Foreskin keratinocyte (primary cell): ENCODE measurements at places on chromosomes 4 and X. TPM values are rescaled to one million over a fixed set of nuclear protein-coding genes. Genes with fewer than 3 reads are reported as not detected.

AMTN gene
- not detected in 2 replicates for polyA plus RNA-seq

GAGE12H gene
- not detected in 2 replicates for polyA plus RNA-seq

PPP1R2C gene
- not detected in 2 replicates for polyA plus RNA-seq

DIPK2B gene
- not detected in 2 replicates for polyA plus RNA-seq

PROM1 gene
- polyA plus RNA-seq, result not detected in 2 replicates

- DNase-seq, result no peak
Observed at GRCh38 chr4:83208371-83209365, 75.9 kb downstream of the COQ2 start.

DNA sequence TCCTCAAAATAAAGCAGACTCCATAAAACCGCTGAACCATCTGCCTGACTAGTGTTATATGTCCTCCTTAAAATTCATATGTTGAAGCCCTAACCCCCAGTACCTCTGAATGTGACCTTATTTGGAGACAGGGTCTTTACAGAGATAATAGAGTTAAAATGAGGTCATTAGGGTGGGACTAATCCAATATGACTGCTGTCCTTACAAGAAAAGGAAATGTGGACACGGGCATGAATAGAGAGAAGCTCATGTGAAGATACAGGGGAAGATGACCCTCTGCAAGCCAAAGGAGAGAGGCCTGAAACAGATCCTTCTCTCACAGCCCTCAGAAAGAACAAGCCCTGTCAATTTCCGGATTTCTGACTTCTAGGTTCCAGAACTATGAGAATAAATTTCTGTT lies 82.0 kb upstream of the KLHL13 start:
- no peak for DNase-seq

DNA sequence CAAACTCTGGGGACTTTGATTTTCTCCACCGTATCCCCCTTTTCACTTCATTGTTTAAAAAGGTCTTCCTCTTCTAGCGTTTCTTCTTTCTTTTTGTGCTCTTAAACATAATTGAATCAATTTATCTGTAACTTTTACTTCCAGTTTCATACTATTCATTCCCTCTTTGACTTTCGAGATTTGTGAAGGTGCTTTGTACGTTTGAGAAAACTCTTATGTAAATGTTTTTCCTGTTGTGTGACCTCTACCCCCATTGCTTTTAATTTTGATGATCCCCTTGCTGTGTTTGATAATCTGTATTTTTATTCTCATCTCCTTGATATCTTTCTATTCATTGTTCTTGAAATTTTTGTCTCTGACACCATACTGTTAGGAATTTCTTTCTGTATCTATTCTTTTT lies 4.8 kb downstream of the USP38 start:
- DNase-seq, result no peak

- DNase-seq, result no peak
Observed at GRCh38 chr4:26985873-26986272, 125.2 kb downstream of the STIM2 start.

DNA sequence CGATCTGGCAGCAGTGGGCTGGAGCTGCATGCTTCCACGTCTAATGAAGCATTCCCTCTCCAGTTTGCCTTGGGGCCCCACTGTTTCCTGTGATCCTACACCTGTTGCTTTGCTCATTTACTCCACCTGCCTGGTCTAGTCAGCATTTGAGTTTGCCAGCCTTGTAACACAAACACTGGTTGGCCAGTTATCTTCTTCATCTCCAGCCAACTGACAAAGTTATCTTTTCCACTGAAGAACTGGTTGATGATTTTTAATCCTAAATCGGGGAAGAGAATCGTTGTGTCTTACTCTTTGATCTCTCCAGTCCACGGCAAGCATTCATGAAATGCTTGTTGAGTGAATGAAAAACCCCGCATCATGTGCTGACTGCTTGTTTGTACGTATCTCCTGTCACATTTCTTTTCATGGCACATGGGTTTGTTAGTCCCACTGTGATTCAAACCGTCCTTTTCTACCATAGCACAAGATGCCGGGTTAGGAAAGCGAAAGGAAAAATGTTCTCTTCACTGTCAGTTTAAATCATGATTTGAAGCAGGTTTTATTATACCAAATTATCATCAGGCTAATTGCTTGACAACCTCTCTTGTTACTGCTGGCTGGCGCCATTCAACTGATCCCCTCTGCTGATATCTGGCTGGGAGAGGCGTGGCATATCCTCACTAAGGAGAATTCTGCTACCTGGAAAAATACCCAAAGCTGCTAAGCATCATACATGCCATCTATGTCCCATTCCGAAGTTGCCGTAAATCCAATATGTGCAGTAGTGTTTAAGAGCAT lies 144.8 kb downstream of the SHROOM3 start:
- no peak for DNase-seq

GRCh38 chr4:74362347-74362746 lies 2.6 kb upstream of the EREG start:
- DNase-seq, result no peak

GRCh38 chr4:97081951-97082350 lies 1061.3 kb downstream of the STPG2 start:
- no peak for DNase-seq

DNA sequence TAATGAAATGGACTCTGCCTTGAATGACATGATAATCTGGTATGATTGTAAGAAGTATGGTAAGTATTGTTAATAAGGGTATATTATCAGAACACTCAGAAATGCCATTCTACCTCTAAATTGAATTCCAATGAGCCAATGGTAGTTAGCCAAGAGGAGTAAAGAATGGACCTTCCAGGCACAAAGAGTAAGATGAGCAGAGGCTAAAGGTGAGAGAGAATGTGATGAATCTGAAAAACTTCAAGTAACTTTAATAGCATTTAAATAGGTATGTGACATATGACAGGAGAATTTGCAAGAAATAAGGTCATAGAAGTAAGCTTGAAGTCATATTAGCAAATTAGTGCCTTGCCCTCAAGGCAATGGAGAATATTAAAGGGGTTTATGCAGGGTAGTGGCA lies 152.4 kb downstream of the BANK1 start:
- no peak for DNase-seq

DNA sequence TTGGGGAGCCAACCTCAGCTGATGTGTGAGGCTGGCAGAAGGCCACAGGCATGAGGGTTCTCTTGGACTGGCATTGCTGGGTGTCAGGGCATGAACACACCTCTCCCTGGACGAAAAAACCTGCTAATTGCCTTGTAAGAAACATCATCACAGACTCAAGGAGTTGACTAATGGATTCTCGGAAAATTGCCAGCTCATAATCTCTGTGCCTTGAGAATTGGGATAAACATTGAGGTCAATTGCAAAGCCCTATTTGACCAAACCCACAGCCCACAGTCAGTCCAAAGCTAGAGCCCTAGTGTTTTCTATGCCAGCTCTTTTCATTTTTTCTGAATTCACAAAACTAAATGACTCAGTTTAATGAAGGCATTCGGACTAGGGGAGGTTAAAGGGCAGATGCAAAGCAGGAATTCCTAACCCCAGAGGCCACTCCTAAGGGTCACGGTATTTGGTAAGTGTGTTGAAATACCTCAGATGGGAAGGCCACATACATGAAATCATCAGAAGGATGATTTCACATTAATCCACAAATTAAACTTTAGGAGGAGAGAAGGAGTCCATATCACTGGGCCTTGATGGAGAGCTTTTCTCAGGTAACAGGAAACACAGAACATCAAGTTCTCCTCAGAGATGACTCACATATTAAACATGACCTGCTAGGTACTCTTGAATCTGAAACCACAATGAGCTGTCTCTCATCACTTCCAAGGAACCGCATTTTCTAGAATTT lies 39.0 kb upstream of the RASL11B start:
- DNase-seq, result peak; percentile 95

DNA sequence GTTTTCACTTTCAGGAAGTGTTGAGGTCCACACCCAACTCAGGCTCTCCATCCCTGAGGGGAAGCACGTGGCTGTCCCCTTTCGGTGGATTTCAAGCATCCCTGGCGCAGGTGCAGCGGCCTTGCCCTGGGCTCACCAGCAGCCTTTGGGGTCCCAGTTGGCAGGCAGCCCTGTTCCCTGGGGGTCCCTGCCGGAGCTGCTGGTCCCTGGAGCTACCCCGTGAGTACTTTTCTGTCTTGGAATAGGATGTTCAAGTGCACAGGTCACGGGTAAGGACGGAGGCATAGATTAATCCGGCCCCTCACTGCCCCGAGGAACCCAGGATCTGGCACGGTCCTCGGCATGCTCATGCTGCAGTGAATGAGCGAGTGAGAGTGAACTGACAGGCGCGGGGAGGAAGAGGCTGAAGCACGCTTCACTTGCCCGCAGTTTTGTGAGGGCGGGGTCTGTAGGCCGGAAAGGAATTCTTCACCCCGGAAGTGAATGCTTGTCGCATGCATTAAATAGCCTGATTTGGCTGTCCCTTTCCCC lies 117.2 kb upstream of the FAT1 start:
- no peak for DNase-seq

GRCh38 chr4:123449362-123449761 lies 52.8 kb downstream of the SPRY1 start:
- no peak for DNase-seq

- no peak for DNase-seq
Observed at GRCh38 chr4:23001478-23001877, 308.7 kb downstream of the GBA3 start.

DNA sequence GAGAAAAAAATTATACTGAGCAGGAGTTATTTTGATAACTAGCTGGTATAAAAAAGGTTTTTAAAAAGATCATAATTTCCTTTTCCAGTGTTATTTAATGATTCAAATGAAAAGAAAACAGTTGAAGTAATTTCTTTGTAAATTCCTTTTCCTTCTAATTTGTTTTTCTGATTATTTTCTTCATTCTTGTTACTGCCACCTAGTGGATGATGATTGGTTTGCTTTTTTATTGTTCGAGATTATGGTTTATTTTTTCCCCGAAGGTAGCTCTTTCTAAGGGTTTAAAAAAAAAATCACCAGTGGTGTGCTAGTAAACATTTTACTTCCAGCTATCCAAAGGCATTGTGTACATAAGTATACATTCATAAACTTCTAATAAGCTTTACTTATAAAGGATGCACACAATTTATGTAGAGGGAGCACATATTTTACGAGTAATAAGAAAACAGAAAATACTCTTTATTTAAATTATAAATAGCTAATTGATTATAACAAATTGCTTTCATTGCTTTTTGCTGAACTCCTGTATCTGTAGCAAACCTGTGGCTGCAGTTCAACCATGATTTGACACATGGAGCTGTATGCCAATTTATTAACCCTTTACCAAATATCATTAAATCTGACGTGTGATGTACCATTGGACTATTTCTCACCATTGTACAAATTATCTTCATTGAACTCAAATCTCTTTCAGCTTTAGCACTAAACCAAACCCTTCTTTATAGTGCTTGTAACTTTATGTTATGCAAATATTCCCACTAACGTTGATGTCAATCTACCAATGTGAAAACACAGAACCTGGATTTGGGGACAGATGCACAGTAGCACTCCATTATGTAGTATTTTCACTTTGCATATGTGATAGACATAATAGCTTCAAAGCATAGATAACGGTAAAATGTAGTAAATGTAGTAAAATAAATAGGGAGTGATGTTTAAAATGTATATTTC lies 97.8 kb upstream of the ANK2 start:
- DNase-seq, result no peak

DNA sequence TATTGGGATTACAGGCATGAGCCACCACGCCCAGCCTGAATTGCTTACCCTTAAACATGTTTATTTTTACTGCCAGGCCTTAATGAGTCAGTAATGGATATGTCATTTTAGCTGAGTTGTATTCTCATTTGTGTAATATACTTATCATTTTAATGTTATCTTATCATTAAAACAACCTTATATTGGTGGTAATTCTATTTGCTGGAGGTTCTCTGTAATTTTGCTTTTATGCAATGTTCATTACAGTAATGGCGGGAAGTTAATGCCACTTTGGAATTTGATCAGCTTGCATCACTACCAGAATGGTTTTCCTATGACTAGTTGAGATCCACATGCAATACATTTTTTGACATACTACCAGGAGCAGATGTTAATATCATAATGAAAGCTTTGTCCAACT lies 6.3 kb upstream of the PGAM4 start:
- no peak for DNase-seq

DNA sequence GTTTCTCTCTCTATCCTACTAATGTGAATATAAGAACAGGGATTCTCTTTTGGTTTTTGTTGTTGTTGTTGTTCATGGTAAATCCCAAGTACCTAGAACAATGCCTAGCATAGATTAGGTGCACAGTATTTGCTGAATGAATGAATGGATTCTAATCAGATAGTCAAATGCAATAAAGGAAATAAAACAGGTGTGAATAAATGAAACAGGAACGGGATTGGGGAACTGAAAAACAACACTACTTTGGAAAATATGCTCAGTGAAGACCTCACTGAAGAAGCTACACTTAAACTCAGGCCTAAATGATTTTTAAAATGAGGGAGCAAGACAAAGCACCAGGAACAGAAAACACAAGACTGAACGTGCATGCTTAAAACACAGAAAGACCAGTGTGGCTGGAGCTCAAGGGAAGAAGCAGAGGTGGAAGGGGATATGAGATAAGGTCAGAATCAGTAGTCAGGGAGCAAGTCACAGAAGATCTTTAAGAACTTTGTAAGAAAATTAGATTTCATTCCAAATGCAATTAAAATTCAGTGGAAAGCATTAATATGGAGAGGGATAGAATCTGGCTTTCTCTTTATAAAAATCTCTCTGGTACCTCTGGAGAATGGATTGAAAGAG lies 144.7 kb downstream of the ZAR1 start:
- no peak for DNase-seq
